ENCODE measurements at places on chromosomes 6 and 20.

- DNase-seq: no peak
Observed at GRCh38 chr6:50030350-50030749, 8.6 kb upstream of the DEFB110 start.

- no peak for DNase-seq
Observed at GRCh38 chr6:107971181-107971580, 13.2 kb upstream of the SEC63 start.

- no peak for DNase-seq
Observed at GRCh38 chr6:63597141-63598048, 25.1 kb downstream of the LOC128125822 start.

DNA sequence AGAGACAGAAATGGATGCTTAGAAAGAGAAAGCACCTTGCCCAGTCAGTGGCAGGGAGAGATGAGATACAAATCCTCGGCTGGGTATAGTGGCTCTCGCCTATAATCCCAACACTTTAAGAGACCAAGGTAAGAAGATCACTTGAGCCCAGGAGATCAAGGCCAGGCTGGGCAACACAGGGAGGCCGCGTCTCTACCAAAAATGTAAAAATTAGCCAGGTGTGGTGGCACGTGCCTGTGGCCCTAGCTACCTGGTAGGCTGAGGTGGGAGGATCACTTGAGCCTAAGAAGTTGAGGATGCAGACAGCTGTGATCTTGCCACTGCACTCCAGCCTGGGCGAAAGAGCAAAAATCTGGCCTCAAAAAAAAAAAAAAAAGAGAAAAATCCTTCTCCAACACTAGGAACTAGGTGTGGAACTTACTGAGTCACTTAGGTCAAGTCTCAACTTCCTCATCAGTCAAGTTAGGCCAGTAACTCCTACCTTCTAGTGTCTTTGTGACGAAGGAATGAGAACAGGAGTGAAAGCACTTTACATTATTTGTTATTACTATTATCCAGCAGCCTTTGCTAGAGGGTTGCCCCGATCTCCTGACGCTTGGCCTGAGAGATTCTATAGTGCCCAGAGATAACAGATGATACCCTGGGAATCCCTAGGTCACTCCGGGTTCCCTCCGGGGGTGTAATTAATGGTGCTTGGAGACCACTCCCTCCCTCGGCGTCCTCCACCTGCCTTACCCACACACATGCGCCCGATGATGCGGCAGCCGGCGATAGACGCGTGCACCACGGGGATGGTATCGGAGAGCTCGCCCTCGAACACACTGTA lies 918 bp downstream of the EIF6 start:
- DNase-seq: peak; percentile 52

DNA sequence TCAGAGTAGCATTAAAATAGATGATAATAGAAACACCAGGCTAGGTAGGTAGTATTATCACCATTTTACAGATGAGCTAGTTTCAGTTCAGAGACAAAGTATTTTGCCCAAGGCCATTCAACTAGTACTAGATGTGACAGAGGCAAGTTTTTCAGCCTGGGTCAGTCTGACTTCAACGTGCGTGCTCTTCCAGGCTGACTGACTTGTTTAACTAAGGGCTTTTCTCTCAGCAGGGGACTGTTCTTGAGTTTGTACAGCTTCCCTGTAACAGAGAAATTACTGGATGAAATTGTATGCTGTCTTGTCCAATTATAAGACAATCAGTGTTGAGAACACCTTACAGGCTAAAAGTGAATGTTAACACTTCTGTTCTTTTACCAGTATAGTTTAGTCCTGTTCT lies 333.5 kb upstream of the MAN1A1 start:
- no peak for DNase-seq

GRCh38 chr6:138434925-138435324 lies 30.9 kb downstream of the HEBP2 start:
- no peak for DNase-seq

DNA sequence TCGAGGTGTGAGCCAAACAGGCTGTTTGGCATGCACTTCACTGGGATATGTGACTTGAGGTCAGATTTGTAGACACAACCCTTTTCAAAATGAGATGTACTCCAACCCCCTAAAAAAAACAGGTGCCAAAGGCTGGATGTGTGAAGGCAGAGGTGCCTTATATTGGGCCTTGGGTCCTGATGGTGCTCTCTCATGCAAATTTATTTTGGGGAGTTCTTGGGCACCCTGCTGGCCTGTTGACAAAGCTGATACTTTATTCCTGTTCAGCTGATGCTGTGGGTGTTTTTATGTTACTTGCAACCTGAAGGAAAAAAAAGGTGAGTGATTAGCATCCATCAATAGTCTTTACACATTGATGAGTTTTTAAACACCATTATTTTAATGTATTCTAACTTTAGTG lies 121.5 kb downstream of the DNAH8 start:
- no peak for DNase-seq

DNA sequence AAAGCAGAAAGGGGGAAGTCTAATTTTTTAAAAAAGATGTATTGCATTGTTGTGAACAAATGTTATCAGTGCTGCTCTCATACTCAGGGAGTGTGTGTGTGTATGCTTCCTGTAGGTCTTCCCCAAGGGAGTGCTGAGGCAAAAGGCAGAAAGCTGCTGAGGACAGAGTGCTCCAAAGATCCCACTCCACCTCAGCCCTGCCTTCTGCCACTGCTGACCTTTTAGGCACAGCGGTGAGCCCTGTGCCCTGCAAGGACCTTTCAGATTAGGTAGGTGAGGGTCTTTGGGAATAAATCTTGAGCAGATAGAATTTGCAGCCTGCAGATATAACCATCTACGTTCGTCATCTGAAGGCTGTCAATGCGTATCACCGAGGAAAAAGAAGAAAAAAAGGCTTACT lies 756.4 kb upstream of the MMS22L start:
- DNase-seq: no peak

DNA sequence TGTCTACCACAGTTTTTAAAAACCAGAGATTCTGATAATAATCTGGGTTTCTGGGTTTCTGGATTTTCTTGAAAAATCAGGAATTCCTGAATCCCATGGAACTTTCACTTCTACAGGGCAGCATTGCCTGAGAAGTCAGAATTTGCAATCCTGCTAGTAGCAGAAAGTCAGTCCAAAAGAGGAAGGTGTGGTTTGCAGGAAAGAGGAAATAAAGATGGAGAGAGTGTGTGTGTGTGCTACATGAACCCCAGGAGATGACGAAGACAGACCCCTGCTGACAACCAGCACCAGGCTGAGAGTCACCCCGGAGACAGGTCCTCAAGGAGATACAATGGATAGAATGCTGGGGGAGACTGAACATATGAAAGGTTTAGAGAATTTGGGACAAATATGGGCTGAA lies 44.9 kb downstream of the PRND start:
- no peak for DNase-seq

DNA sequence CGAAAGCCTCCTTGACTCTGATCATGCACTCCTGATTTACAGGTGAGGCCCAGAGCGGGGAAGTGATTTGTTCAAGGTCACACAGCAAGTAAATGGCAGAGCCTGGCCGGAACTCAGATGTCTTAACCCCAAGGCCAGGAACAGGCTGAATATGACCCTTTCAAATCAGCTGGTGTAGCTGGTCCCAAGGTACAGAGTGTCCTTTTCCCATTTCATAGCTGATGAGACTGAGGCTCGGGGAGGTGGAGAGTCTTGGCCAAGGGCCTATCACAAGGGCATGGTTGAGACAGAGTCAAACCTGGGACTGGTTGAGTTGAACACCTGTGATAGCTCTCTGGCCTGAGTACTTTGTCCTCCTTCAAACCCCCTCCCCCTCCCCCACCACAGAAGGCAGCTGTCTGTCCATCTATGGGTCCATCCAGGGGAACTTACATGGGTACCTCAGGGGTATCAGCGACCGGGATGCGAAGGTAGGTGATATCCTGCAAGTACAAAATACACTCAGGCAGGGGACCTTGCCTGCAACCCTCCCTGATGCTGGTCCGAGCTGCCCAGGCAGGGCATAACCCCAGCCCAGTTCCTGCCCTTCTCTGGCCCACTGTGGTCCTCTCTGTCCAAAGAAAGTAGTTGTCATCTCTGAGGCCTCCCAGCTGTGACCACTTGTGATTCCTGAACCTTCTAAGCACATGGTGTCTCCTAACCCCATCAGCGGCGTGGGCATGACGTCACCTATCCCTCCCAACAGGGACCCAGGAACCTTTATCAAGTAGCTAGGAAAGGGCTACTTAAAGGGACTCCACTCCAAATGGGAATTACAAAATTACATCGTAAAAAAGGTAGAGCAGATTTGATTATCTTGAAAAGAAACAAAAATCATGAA lies 5.6 kb downstream of the DUSP15 start:
- no peak for DNase-seq

- peak; percentile 54 for DNase-seq
Observed at GRCh38 chr20:35767683-35768481, 3.9 kb upstream of the PHF20 start.

DNA sequence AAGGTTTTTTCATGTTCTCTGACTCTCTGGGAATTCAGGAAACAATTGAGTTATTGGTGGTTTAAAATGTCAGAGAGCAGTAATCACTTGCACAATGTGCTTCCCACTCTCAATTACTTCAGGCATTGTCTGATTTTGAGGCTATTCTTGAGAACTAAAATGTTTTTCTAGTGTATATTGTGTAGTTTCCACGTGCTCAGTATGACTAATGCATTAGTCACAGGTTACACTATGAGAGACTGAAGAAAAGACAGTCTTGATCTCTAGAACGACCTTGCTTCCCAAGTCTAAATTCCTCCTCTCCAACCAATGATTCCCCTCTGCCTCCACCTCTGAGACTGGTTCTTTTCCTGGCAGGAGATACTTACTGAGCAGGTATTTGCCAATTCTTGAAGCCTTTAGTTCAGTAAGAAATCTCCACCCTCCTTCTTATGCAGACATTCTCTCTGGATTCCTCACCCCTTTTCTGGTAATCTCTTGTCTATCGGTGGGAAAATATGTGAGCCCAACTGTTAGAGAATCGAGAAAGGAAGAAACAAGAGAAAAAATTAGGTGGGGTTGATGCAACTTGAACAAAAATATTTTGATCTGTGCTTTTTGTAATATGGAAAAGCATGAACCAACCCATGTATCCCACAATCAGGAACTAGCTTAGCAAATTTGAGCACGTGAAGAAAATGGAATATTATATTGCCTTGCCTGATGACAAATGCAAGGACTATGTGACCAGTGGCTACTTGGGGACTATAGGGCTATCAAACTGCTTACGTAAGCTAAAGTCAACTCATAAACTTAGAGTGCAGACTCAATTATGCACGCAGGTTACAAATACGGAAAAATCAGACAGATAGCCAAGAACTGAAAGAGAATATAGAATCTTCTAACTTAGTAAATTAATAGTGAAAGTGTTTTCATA lies 61.1 kb upstream of the SLC22A16 start:
- DNase-seq: no peak

DNA sequence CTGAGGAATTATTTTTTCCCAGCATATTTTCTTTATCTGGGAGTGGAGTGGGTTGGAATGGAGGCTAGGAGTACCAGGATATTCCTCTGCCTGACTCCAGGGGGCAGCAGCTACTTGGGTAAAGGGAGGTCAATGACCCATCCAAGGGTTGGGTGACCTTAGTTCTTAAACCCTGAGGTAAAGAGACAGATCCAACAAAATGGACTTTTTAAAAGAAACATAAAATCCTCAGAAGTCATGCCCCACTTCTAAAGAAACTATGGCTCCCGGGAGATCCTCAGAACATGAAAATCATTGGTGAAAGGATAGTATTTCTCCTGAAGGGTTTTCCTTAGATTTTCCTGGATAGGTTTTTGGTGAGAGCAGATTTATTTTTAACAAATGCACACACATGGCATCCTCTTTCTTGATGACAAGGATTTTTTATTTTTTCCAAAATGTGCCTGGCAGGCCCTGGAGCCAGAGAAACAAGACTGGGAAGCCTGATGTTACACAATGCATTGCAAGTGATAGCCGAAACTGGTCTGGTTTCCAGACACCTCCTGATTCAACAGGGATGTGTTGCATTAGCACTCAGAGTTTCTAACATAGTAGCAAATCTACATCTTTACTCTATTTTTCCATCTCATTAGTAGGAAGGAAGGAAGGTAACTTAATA lies 240.9 kb upstream of the BTBD3 start:
- no peak for DNase-seq

DNA sequence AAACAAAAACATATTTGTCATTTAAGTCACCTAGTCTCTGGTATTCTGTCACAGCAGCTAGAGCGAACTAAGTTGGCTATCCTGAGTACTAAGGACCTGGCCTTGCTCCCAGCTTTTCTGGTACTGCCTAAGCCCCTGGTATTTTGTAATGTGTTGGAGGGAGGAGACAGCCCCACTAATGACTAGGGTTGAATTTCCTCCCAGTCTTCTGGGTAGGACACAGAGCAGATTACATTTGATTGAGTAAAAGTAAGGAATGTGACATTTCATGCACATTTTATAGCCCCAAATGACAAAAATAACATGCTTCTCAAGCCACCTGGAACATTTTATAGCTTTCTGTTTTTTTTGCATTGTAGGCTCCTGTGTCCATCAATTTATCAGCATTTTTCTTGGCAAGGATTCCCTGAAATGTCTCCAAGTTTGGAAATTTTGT lies 47.9 kb upstream of the DDR1 start:
- DNase-seq: no peak

- no peak for DNase-seq
Observed at GRCh38 chr6:57085471-57085870, 4.5 kb upstream of the ZNF451 start.

DNA sequence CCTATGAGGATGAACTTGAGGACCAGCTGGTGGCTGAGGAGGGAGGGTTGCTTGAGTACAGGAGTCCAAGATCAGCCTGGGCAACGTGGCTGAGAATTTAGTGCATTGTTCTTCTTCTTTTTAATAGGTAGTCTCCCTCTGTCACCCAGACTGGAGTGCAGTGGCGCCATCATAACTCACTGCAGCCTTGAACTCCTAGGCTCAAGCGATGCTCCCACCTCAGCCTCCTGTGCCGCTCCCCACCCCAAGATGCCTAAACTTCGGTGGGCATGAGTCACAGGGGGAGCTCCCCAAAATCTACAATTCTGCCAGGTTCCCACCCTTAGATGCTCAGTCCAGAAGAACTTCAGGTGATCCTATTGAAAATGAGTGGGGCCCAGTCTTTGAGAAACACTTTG lies 21.4 kb downstream of the FAM50B start:
- DNase-seq: no peak

- no peak for DNase-seq
Observed at GRCh38 chr6:42864602-42865001, 14.8 kb upstream of the RPL7L1 start.

DNA sequence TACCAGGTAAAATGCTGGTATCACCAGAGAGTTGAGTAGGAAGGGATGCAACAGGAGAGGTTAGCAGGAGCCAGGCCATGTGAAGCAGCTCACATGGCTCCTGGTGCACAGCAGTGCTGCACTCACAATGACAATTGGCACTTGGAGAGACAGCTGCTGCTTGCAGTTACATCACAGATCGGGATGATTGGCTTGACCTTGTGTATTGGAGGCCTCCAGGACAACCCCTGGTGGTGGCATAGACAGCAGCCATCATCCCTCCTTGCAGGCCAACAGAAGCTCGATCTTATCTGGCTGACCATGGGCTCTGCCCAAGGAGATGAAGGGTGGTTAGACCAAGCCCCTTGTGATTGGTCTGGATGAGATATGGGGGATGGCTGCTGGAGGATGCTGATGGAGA lies 73.0 kb downstream of the EYA2 start:
- DNase-seq: no peak

Data from activated naive CD4-positive, alpha-beta T cell treated with Interleukin-2 at 50 U/mL for 16 hours (primary cell).